ENCODE measurements at places on chromosomes 4 and X. TPM values are rescaled to one million over a fixed set of nuclear protein-coding genes. Genes with fewer than 3 reads are reported as not detected.

- H3K36me3 ChIP-seq = no peaks in the 10 kb centered on the region
- no peak for DNase-seq
- no peak overlapping the region for H3K4me3 ChIP-seq
- H3K27ac ChIP-seq = no peak overlapping the region
- H3K4me1 ChIP-seq = no peaks in the 10 kb centered on the region
- no peaks in the 10 kb centered on the region for H3K27me3 ChIP-seq
Observed at GRCh38 chrX:10444204-10444603, 176.2 kb downstream of the MID1 start.

DNA sequence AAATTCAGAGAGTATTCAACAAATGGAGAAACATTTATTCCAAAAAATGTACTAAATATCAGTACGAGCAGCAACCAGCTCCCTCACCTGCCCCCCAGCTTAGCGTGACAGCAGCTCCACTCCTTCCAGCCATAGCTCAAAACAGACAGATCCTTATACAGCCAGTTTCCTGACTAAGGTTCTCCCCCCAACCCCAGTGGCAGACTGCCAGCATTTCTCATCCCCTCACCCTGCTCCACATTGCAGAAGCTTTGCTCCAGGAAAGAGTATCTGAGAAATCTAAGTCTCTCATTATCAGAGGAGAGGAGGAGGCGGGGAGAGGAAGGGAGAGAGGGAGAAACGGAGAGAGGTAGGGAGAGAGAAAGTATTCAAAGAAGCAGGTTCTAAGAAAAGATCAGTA, 53.3 kb upstream of the PASD1 start:
- no peak overlapping the region for H3K27ac ChIP-seq
- DNase-seq = no peak
- no peaks in the 10 kb centered on the region for H3K27me3 ChIP-seq
- no peak overlapping the region for H3K4me3 ChIP-seq
- no peaks in the 10 kb centered on the region for H3K36me3 ChIP-seq

Gene HELT
- polyA plus RNA-seq = not detected

Gene NXF2
- polyA plus RNA-seq = not detected

Measured in ovary (tissue), 10 donors.